ENCODE measurements at places on chromosomes 1 and 21.

GRCh38 chr1:59352065-59352464 is 55.2 kb downstream of the FGGY start:
- H3K27ac ChIP-seq, result no peak overlapping the region
- H3K4me3 ChIP-seq, result no peak overlapping the region
- H3K27me3 ChIP-seq, result no peaks in the 10 kb centered on the region
- peaks cover 15% of the 10 kb centered on the region for H3K4me1 ChIP-seq
- peaks cover 9% of the 10 kb centered on the region for H3K36me3 ChIP-seq

- peaks cover 9% of the 10 kb centered on the region for H3K27me3 ChIP-seq
- peak overlapping the region; percentile 92 for H3K27ac ChIP-seq
- peaks cover 63% of the 10 kb centered on the region for H3K4me1 ChIP-seq
- H3K36me3 ChIP-seq, result peaks cover 12% of the 10 kb centered on the region
- DNase-seq, result no peak
These were observed 2.1 kb downstream of the KDM5B start for GRCh38 chr1:202805886-202806844.

DNA sequence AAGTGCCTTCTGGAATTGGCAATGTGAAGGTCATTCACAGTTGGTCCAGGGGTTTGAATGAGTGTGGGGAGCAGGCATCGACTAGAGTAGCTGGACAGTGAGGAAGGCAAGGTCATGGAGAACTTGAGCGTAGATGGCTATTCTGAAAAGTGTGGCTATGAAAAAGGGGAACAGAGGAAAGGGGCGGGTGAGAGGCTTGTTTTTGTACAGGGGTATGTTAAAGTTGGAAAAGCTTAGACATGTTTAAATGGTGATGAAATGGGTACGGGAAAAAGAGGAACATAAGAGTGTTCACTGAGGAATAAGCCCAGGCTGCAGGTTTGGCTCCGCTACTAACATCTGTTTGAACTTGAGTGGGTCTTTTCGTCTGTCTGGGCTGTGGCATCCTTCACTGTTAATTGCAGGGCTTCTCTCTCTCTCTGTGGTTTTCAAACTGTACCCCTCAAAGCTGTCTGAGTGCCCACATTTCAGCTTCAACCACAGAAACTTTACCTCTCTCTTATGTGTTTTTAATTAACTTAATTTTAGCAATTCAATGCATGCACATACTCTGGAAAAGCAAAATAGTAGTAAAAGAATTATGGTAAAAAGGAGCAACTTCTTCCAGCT is 70.8 kb upstream of the COA6 start:
- no peak overlapping the region for H3K27ac ChIP-seq
- peaks cover 2% of the 10 kb centered on the region for H3K27me3 ChIP-seq
- no peak overlapping the region for H3K4me3 ChIP-seq

DNA sequence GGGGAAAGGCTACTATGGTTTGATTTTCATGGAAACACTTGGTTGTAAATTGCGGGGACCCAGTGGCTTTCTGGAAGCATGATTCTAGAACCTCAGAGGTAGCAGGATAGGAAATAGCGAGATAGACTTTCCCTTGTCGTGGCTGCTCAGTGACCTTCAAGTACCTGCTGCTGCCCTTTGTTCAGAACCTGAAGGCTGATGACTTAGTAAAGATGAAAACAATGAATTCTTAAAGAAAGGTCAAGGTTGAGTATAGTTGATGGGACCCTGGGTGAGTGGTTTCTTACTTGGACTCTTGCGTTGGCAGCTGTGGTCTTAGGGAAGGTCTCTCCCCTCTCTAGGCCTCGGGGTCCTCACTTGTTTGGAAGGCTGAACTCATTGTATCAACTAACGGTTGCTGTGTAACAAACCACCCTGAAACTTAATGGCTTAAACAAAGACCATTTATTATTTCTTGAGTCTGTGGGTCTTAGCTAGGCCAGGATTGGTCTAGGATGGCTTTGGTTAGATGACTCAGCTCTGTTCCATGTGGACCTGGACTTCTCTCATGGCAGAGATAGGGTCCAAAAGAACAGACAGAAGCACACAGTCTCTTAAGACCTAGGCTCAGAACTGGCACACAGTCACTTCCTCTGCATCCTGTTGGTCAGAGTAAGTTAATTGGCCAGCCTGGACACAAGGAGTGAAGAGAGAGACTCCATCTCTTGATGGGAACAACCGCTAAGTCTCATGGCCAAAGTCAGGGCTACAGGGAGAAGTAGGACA is 89.2 kb upstream of the SELENON start:
- H3K27me3 ChIP-seq, result peaks cover 23% of the 10 kb centered on the region
- H3K4me3 ChIP-seq, result no peak overlapping the region
- no peak overlapping the region for H3K27ac ChIP-seq
- DNase-seq, result no peak
- H3K4me1 ChIP-seq, result peaks cover 17% of the 10 kb centered on the region
- H3K36me3 ChIP-seq, result peaks cover 3% of the 10 kb centered on the region

GRCh38 chr1:44289530-44289929 is 65.5 kb downstream of the ERI3 start:
- DNase-seq, result no peak
- H3K4me3 ChIP-seq, result no peak overlapping the region
- no peaks in the 10 kb centered on the region for H3K4me1 ChIP-seq

GRCh38 chr21:31526040-31526439 is 133.5 kb upstream of the SOD1 start:
- H3K36me3 ChIP-seq, result no peaks in the 10 kb centered on the region
- peaks cover 15% of the 10 kb centered on the region for H3K4me1 ChIP-seq
- DNase-seq, result no peak
- no peak overlapping the region for H3K4me3 ChIP-seq

GRCh38 chr1:195218428-195219212 is 1389.6 kb downstream of the KCNT2 start:
- peaks cover 7% of the 10 kb centered on the region for H3K27me3 ChIP-seq
- no peak overlapping the region for H3K4me3 ChIP-seq
- no peaks in the 10 kb centered on the region for H3K36me3 ChIP-seq
- no peak overlapping the region for H3K27ac ChIP-seq

DNA sequence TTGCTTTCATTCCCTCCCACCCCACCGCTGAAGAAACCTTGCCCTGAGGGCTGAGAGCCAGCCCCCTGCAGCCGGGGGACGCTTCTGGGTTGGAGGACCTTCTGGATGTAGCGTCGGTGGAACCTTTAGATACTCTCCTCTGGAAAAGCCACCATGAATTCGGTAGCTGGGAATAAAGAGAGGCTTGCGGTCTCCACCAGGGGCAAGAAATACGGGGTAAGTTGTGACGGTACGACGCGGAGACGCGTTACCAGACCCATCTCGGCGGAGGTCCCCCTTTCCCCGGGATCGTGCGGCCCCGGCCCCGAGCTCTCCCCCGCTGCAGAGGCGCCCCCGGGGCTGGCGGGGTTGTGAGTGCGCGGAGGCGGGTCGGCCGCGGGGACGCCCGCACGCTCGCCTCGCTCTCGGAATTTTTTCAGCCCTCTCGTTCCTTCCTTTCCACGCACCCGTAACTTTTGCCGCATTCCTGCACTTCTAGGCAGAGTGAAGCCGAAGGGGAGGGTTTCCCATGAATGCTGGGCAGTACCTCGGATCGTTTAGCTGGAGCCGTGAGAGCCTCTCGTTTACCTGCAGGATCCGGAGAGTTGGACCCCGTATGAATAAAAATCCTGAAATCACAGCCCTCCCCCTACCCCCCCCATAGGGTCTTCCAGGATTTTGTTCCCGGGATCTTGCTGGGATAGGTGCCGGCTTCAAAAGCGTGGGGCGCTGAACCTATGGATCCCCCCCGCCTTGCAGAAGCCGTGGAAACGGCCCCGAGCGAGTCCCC is 671 bp downstream of the KIF26B start:
- H3K4me1 ChIP-seq, result peaks cover 26% of the 10 kb centered on the region
- H3K36me3 ChIP-seq, result no peaks in the 10 kb centered on the region
- no peak overlapping the region for H3K27ac ChIP-seq
- peaks cover 70% of the 10 kb centered on the region for H3K27me3 ChIP-seq

- H3K4me3 ChIP-seq, result peak overlapping the region; percentile 4
- peak; percentile 47 for DNase-seq
- H3K27ac ChIP-seq, result peak overlapping the region; percentile 72
- H3K4me1 ChIP-seq, result peaks cover 88% of the 10 kb centered on the region
- no peaks in the 10 kb centered on the region for H3K27me3 ChIP-seq
These were observed 17.5 kb downstream of the UBASH3A start for GRCh38 chr21:42421018-42421793.

DNA sequence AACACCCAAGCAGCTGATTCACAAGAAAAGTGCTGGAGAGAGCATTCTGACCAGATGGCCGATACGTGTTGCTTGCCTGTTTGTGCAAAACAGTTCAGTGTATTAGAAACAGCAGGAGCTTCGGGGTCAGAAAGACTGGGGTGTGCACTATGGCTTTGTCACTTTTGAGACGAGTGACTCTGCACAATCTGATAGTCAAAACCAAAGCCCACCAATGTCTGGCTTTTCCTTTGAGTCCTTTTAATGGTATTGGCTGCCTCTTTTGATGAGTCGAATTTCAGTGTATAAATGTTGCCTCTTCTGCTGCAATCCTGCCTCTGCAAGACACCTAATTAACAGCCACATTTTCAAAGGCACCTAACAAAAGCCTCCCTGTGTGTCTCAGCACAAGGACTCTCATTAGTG is 444.6 kb downstream of the AJAP1 start:
- no peak for DNase-seq
- H3K4me1 ChIP-seq, result no peaks in the 10 kb centered on the region
- no peak overlapping the region for H3K27ac ChIP-seq
- H3K27me3 ChIP-seq, result no peaks in the 10 kb centered on the region

GRCh38 chr1:206655471-206655882 is 20.1 kb downstream of the DYRK3 start:
- no peak overlapping the region for H3K4me3 ChIP-seq
- peaks cover 2% of the 10 kb centered on the region for H3K4me1 ChIP-seq
- no peak overlapping the region for H3K27ac ChIP-seq
- peaks cover 13% of the 10 kb centered on the region for H3K36me3 ChIP-seq
- DNase-seq, result no peak
- H3K27me3 ChIP-seq, result peaks cover 12% of the 10 kb centered on the region

DNA sequence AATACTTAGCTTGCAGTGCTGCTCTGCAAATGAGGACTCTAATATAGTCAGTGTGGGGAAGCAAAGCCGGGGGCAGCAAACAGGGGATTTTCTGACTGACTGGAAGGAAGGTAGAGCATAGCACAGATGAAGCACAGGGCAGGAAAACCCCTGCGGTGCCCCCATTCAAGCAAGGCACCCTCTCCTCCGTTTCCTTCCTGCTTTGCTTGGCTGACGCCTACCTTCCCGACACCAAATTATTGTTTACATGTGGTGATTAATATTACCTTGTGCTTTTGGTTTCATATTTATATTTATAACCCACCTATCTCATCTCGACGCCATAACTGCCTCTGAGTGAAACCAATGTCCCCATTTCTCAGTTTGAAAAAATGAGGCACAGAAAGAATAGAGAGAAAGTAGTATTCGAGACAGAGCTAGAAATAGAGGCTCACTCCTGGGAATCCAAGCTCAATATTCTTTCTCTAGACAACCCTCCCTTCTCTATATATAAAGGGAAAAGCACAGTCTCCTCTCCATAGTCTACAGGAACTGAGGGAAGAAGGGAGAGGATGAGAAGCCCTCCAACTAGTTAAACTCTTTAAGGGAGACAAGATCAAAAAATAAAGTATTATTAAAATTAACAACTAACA is 41.3 kb downstream of the PIK3C2B start:
- H3K4me3 ChIP-seq, result peak overlapping the region; percentile 46
- peak overlapping the region; percentile 86 for H3K27ac ChIP-seq
- H3K36me3 ChIP-seq, result peaks cover 33% of the 10 kb centered on the region
- DNase-seq, result peak; percentile 73
- peaks cover 47% of the 10 kb centered on the region for H3K4me1 ChIP-seq

- DNase-seq, result no peak
- H3K27ac ChIP-seq, result peak overlapping the region; percentile 78
- H3K27me3 ChIP-seq, result no peaks in the 10 kb centered on the region
- peaks cover 6% of the 10 kb centered on the region for H3K36me3 ChIP-seq
- peaks cover 57% of the 10 kb centered on the region for H3K4me1 ChIP-seq
These were observed 839 bp downstream of the SWT1 start for GRCh38 chr1:185157599-185158412.

GRCh38 chr1:209168204-209168603 is 415.3 kb upstream of the CAMK1G start:
- no peaks in the 10 kb centered on the region for H3K36me3 ChIP-seq
- DNase-seq, result no peak
- no peaks in the 10 kb centered on the region for H3K27me3 ChIP-seq
- H3K27ac ChIP-seq, result no peak overlapping the region
- no peaks in the 10 kb centered on the region for H3K4me1 ChIP-seq

DNA sequence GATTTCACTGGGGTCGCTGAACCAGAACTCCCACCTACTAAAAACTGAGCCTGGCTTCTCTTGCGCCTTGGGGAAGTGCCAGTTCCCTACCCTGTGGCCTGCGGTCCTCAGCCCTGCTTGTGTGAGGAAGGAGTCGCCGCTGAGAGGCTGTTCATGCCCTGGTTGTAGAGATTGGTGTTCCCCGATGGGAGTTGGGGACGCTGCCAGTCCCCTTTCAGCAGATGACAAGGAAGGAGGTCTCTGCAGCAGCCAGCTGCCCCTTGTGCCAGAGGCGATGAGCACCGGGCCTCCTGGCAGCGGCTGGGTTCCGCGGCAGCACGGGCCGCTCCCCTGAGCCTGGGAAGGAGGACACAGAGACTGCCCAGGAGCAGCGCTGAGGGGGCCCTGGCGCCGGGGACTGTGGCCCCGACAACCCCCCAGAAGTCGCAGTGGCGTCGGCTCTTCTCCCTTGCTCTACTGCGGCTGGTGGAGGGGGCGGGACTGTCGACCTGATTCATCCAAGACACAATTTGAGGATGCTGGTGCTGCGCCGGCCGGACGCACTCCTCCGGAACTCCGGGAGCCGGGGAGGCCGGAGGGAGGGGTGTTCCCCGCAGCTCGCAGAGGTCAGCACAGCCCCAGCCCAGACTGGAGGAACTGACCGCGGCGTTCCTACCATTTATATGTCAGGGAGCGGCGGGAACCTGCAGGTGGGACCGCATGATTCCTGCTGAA is 12.0 kb upstream of the ADORA3 start:
- no peaks in the 10 kb centered on the region for H3K36me3 ChIP-seq
- no peak for DNase-seq
- H3K4me1 ChIP-seq, result peaks cover 31% of the 10 kb centered on the region
- H3K27me3 ChIP-seq, result no peaks in the 10 kb centered on the region

DNA sequence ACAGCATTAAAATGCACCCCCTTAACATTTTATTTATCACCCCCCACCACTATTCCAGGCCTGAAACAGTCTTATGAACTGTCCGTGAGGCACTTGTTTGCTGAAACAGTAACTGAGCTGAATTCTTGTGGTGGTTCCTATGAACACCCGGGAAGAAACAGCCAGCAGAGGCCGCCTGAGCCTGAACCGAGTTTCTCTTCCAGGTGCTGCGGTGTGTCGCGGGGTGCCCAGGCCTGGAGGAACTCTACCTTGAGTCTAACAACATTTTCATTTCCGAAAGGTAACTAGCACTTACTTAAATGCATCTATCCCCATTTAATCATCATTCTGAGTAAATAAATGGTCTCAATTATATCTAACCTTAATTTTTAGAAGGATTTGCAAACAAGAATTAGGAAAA is 66.8 kb downstream of the TBCE start:
- no peak overlapping the region for H3K4me3 ChIP-seq
- no peak for DNase-seq
- H3K27me3 ChIP-seq, result no peaks in the 10 kb centered on the region
